T-helper 17 cell (primary cell): ENCODE measurements at places on chromosomes 4 and X. TPM values are rescaled to one million over a fixed set of nuclear protein-coding genes. Genes with fewer than 3 reads are reported as not detected.

EIF4E gene
- total RNA-seq, result 51.1 TPM

DNA sequence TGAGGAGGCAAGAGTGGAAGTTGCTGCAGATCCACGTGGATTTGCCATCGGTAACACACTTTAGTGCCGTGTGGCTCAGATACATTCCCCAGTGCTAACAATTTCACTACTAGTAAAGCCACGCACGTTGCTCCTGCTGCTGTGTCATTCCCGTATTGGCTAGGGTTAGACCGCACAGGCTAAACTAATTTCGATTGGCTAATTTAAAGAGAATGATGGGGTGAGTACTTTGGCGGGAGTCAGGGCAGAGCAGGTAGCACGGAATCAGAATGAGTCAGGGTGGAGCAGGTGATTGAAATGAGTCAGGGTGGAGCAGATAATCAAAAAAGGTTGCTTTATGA lies 1337.5 kb downstream of the FSTL5 start:
- no peaks in the 10 kb centered on the region for H3K27me3 ChIP-seq
- no peaks in the 10 kb centered on the region for H3K36me3 ChIP-seq
- H3K4me1 ChIP-seq, result no peaks in the 10 kb centered on the region

OTC gene
- total RNA-seq, result not detected

DNA sequence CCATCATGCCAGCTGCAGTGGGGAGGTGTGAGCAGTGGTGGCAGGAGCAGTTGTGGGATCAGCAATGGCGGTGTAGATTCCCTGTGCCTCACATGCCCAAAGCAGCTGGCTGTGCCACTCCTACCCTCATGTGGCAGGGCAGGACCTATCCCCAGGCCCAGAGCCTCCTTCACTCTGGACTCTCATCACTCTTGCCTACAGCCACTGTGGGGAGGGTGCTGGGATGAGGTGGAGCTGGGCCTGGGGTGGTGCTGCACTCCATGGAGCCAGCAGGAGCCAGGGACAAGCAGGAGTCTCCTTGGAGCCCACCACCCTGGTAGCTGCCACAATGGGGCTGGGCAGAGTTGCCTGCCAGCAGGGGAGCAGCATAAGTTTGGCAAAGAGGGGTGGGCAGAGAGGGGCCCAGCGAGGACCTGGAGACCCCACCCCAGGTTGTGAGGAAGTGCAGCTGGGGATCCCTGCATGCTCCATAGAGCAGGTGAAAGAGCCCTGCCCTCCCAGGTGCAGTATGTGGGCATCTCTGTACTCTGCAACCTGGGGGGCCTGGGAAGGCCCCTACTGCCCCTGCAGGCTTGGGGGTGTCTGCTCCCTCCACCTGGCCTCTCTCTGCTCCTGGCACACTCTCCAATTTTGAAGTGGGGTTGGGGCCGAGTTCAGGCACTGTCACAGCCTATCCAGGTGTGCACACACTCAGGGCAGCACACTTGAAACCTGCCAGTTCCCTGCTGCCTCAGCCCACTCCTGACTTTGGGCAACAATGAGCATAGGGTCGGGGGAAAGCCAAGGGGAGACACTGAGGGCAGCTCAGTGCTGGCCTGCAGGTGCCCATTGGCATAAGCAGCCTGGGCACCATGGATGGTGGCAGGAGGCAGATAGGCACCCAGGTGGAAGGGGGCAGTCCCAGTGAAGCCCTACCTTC lies 74.0 kb upstream of the INTU start:
- H3K27me3 ChIP-seq, result no peaks in the 10 kb centered on the region
- no peak for DNase-seq
- H3K36me3 ChIP-seq, result no peaks in the 10 kb centered on the region
- no peaks in the 10 kb centered on the region for H3K4me1 ChIP-seq

GRCh38 chr4:165175879-165176278 lies 31.5 kb upstream of the KLHL2 start:
- no peak for DNase-seq
- peaks cover 34% of the 10 kb centered on the region for H3K27me3 ChIP-seq
- H3K36me3 ChIP-seq, result peaks cover 3% of the 10 kb centered on the region
- H3K27ac ChIP-seq, result no peak overlapping the region
- no peak overlapping the region for H3K4me3 ChIP-seq

DNA sequence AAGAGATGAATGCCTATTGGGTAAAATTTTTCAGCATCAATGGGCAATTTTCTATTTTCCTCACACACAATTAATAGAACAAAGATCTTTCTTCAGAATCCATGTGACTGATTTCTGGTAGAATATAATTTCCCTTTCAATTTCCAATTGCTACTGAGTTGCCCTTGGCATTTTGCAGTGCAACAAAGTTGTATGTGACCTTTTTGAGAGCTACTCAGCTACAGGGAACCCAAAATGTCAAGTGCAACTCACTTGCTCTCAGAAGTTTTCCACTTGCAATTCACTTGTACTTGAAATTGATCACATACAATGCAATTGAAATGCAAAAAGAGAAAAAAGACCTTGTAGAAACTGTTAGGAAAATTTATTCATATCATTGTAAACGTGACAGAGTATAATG lies 245.5 kb downstream of the BANK1 start:
- H3K4me3 ChIP-seq, result no peak overlapping the region
- no peak for DNase-seq
- H3K27ac ChIP-seq, result no peak overlapping the region
- no peaks in the 10 kb centered on the region for H3K27me3 ChIP-seq

GRCh38 chrX:74270393-74270792 lies 33.6 kb upstream of the ZCCHC13 start:
- H3K36me3 ChIP-seq, result peaks cover 9% of the 10 kb centered on the region
- no peak for DNase-seq
- H3K4me3 ChIP-seq, result no peak overlapping the region

DNA sequence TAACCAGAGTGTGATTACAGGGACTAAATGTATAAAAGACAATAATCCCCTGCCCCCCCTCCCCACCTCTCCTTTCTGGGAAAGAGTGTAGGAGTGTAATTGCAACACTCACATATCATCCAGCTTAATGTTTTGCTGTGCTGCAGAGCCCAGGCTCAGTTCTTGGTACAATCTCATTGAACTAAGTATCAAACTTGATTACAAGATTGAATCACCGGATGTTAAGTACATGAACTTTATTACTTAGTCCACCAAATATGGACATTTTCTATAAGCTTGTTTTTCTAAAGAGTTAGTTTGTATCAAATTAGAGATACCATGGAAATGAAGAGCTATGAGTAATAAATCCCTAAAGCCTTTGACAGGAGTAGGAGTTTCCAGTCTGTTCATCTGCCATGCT lies 559.1 kb downstream of the ZNF674 start:
- DNase-seq, result no peak
- H3K27me3 ChIP-seq, result no peaks in the 10 kb centered on the region

LIAS gene
- total RNA-seq, result 8.4 TPM

GRCh38 chr4:184282251-184282713 lies 64.6 kb upstream of the ENPP6 start:
- peak overlapping the region; percentile 87 for H3K27ac ChIP-seq
- H3K27me3 ChIP-seq, result no peaks in the 10 kb centered on the region
- no peaks in the 10 kb centered on the region for H3K36me3 ChIP-seq
- peak; percentile 45 for DNase-seq
- peaks cover 24% of the 10 kb centered on the region for H3K4me1 ChIP-seq

GRCh38 chr4:185576962-185577950 lies 41.9 kb upstream of the PDLIM3 start:
- H3K4me1 ChIP-seq, result peaks cover 4% of the 10 kb centered on the region
- peaks cover 59% of the 10 kb centered on the region for H3K27me3 ChIP-seq
- H3K4me3 ChIP-seq, result no peak overlapping the region
- peaks cover 2% of the 10 kb centered on the region for H3K36me3 ChIP-seq
- no peak for DNase-seq

- no peaks in the 10 kb centered on the region for H3K4me1 ChIP-seq
- H3K4me3 ChIP-seq, result no peak overlapping the region
- no peaks in the 10 kb centered on the region for H3K27me3 ChIP-seq
- H3K27ac ChIP-seq, result no peak overlapping the region
- H3K36me3 ChIP-seq, result no peaks in the 10 kb centered on the region
Observed at GRCh38 chr4:90357117-90357710, 230.0 kb downstream of the CCSER1 start.

DNA sequence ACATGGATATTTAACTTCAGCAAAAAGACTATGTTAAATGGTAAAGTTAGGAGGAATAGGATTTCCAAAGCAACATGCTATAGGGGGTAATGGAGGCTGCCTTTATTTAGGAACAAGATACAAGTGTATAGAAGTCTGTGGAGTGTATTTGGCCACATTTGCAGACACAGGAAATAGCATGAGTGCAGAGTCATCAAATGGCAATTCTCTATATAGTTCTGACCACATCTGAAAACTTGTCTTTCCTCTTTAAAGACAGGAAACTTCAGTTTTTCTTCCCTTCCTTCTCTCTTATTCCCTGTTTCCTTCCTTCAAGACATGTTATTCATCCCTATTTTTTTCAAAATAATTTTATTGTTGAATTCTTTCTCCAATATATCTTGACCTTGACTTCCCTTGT lies 119.3 kb upstream of the PITX2 start:
- H3K4me1 ChIP-seq, result no peaks in the 10 kb centered on the region
- H3K4me3 ChIP-seq, result no peak overlapping the region
- H3K27me3 ChIP-seq, result no peaks in the 10 kb centered on the region
- no peaks in the 10 kb centered on the region for H3K36me3 ChIP-seq
- no peak for DNase-seq

GRCh38 chrX:113933931-113934330 lies 650.0 kb upstream of the HTR2C start:
- no peaks in the 10 kb centered on the region for H3K4me1 ChIP-seq
- H3K27me3 ChIP-seq, result no peaks in the 10 kb centered on the region
- no peak overlapping the region for H3K27ac ChIP-seq
- no peak for DNase-seq
- H3K36me3 ChIP-seq, result no peaks in the 10 kb centered on the region
- no peak overlapping the region for H3K4me3 ChIP-seq
